ENCODE measurements at places on chromosomes 12 and 14.

DNA sequence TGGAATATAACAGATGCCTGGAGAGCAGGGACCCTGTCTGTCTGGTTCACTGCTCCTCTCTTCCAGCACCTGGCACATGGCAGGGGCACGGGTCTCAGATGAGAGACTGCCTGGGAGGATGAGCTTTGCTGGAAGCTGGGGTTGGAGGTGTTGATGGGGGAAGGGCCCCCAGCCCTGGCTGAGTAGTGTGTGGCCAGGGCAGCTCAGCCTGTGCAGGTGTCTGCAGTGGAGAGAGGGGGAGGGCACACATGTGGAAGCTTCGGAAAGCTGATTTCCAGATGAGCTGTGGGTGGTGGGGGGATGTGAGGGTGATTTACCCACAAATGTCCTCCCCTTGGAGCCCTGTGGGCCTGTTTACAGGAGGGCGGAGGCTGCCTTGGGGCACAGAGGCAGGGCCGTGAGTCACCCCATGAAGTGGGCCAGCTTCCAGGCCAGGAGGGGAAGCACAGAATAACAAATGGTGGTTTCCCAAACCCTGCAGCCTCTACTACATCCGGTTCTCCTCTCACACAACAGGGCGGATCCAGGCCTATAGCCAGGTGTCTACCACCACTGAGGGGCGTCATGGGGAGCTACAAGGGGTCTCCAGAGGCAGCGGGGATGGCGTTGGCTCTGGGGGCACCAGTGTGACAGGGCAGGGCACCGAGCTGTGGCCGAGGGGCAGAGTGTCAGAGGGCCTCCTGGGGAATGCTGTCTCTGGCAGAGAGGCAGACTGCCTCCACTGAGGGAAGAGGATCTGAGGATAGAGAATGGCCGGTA, 11.0 kb downstream of the KRT7 start:
- peak; percentile 57 for DNase-seq

- no peak for DNase-seq
These were observed 79.1 kb upstream of the ST8SIA1 start for GRCh38 chr12:22413592-22413991.

DNA sequence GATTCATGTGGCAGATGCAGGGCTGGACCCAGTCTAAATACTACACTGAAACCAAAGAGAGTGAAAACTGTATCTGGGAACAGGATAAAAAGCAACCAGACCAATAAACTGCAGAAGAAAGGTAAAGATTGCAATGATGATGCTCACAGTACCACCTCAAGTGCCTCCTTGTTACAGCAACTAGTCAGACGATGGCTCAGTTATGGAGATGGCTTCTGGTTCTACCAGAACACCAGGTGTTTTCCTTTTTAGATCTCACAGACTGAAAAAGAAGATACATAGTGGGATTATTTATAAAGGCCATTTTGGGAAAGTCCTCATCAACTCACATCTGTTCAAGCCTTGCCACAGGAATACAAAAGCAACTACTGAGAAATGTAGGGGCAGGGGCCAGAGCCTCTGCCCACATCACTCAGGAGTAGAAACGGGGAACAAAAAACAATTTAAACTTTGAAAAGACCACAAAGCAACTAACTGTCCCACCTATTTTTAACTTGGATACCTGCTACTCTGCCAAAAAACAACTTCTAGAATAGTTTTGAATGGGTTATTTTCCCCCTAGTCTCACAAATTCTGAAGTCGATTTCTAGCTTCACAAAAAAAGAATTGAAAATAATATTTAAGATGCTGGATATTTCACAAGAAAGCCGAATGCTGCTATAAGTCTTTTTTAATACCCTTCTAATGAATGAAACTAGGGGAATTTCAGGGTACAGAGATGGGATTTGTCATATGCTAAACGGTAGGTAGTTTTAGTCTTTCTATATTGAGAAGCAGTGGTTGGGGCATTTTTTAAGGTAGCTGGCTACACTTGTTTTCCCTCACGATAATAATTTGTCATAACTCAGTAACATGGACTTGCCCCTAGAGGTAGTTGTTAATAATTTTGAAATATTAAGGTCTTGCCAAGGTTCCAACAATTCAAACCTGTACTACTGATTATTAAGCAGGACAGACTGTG, 197.2 kb upstream of the TMPO start:
- DNase-seq: no peak

- DNase-seq: no peak
These were observed 11.3 kb upstream of the DACT1 start for GRCh38 chr14:58626431-58626831.

GRCh38 chr12:64273527-64274403, 51.7 kb upstream of the KICS2 start:
- no peak for DNase-seq

DNA sequence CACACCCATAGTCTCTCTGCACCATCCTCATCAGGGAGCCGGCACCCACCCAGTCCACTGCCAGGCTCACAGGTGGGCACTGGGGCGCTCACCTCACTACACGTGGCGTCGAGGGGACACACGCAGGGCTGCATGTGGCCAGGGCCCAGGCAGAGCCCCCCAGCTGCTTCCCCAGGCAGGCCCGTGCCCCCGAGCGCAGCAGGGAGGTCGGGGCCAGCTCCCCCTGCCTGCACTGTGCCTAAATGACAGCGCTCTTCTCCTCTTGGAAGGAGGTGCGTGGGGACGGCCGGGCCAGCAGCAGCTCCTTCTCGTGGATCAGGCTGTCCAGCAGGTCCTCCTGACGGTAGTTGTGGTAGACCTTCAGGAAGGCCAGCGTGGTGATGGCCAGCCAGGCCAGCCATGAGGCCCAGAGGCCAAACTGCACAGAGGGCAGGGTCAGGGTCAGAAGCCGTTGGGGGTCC, 11.3 kb downstream of the TMEM179 start:
- no peak for DNase-seq

DNA sequence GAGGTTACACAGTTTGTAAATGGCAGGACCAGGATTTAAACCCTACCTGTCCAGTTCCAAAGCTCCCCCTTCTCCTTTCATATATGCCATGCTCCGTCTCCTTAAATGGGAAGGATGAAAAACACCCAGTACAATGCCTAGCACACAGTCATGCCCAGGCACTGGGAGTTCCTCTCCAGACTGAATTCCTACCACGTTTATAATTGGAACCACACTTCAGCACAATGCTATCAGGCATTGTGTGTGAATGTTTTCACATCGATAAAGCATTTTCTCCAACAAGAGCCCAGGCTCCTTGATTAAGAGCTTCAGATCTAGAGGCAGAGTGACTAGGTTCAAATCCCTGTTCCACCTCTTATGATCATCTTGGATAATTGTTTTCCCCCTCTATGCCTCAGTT, 2.7 kb upstream of the NUAK1 start:
- no peak for DNase-seq

DNA sequence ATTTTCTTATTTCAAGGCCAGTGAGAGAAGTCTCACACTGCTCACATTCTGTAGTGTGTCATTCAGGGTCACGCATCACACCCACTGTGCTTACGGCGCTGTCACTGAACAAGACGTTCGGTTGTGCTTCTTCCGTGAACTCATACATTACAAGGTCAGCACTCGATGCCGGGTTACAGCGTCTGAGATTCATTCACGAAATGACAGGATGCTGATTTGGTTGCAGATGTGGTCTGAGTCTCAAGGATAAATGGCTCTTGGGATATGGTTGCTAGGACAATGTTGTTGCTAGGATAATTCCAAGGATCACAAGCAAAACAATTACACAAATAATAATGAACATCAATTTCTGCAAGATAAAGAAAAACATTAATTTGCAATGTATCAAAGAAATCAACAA, 47.4 kb downstream of the STX2 start:
- DNase-seq: no peak

DNA sequence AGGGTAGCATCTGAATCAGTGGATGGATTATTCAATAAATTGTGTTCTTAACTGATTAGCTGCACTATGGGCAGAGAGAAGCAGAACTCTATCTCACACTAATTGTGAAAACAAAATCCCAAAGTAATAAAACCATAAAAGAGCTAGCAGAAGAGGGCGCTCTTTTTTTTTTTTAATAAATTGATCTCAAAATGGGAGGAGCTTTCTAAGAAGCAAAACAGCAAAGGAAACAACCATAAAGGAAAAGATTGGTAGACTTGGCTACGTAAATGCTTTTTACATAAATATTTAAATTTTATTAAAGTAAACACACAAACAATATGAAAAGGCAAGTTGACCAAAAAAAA, 1.5 kb upstream of the TM7SF3 start:
- no peak for DNase-seq

DNA sequence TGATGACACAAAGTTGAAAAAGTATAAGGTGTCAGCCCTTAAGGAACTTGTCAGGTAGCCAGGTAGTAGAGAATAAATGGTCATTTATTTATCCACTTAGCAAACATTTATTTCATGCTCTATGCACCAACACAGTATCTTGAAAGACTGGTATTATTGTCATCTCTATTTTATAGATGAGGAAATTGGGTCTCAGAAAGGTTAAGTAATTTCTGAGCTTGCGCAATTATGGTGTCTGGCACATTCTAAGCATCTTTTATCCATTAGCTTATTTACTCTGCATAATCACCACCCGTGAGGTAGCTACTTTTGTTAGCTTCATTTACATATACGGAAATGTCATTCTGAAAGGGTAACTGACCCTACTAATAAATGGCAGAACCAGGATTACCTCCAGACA, 2.5 kb upstream of the UTP20 start:
- DNase-seq: no peak

DNA sequence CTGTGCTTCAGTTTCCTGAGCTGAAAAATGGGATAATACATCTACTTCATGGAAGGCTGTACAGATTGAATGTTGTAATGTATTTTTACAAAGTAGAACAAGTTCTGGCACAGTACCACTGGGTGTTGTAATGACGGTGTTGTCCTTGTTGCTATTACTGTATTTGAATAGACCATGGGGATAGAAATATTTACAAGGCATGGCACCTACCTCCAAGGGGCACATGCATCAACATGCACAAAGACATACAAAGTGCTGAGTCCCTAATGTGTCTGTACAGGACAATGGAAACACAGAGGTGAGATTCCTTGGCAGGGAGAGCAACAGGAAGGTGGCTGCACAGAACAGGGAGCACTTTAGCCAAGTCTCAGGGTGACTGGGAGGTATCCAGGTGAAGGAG, 930.6 kb upstream of the TMEM132C start:
- DNase-seq: no peak

GRCh38 chr12:61546296-61546695, 713.9 kb upstream of the USP15 start:
- DNase-seq: no peak

- no peak for DNase-seq
These were observed 98.6 kb downstream of the TAOK3 start for GRCh38 chr12:118274066-118274465.

DNA sequence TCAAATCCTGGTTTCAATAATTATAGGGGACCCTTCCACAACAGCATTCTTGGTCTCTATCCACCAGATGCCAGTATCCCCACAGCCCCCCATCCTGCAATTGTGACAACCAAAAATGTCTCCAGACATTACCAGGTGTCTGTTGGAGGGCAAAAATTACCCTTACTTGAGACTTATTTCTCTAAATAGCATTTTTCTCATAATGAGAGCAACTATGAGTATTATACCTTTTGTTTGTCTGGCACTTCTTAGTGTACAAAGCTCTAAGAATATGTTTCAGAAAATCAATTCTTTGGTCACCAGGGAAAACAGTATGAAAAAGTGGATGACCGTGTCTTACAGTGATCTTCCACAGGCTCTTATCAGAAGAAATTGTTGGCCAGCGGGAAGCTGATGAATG, 27.5 kb upstream of the RMST start:
- no peak for DNase-seq

DNA sequence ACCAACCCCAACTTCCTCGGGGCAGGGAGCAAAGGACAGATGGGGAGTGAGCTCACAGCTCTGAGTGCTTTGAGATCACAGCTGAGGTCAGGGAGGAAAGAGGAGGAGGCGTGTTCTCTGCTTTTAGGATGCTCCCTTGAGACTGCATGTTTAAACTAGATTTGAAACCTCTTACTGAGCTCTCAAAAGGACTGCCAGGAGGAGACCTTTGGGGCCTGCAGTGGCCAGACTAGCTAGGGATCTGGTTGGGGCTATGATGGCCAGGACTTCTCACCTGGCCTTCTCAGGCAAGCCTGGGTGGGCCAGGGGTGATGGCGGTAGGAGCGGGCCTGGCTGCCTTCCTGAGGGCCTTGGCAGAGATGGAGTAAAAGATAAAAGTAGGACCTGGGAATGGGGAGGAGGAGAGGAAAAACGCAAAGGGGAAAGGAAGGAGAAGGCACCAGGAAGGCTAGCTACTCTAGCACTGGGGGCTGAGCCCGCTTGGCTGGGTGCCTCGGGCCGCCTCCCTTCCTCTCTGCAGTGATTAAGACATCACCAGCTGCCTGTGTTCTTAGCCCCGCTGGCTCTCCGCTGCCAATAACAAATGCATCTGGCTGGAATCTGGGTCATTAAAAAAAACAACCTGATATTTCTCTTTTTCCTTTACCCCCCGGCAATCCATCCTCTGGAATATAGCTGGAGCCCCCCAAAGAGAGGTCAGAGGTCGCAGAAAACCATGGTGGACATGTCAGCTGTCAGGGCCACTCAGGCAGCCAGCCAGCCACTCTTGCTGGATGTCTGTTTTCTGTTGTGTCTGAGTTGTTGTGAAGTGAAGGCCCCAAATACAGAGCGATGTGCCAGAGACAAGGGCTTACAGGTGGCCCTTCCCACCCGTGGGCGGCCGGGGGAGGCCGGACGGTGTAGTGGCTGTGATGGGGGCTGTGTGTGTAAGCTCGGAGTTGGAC, 141.3 kb downstream of the TSPAN9 start:
- no peak for DNase-seq

- no peak for DNase-seq
These were observed 33.1 kb downstream of the ITPK1 start for GRCh38 chr14:93082576-93083001.

GRCh38 chr12:50057896-50058670, 687 bp downstream of the ASIC1 start:
- no peak for DNase-seq

DNA sequence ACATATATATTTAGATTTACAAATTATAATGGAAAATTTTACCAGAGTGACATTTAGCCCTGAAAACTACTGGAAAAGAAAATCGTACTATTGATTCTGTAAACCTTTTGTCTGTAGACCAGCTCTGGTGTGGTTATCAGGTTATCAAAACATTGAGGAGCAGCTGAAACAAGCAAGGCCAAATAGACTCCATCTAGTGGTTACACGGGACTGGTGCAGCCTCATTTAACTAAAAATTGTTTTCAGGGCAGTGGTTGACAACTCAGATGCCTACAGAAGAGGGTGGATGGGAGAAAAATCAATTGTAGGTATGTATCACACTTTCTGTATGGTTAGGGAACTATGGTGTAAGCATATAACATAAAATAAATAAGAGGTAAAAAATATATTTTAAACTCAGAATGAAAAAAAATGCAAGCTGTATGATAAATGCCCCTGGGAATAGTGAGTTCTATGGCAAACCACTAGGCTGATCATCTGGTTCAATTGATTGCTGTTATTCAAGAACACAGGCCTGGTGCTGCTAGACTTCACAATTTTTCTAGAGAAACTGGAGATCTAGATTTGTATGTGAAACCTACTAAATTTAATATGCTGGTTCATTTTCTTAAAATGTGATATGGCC, 51.2 kb downstream of the ACSS3 start:
- no peak for DNase-seq

- DNase-seq: no peak
These were observed 2.5 kb upstream of the DACT1 start for GRCh38 chr14:58635091-58635830.
